Activated CD8-positive, alpha-beta memory T cell treated with anti-CD3 and anti-CD28 coated beads, Interleukin-2, amount 10 ng/mL, durations not matched to agents 7 days and 5 days (primary cell): ENCODE measurements at places on chromosomes 5 and 9. TPM values are rescaled to one million over a fixed set of nuclear protein-coding genes. Genes with fewer than 3 reads are reported as not detected.

- DNase-seq = no peak
Measured at GRCh38 chr5:175685701-175686350, 28.0 kb downstream of the HRH2 start.

GRCh38 chr5:141615991-141616720, 2.6 kb downstream of the DIAPH1 start:
- no peak for DNase-seq

DNA sequence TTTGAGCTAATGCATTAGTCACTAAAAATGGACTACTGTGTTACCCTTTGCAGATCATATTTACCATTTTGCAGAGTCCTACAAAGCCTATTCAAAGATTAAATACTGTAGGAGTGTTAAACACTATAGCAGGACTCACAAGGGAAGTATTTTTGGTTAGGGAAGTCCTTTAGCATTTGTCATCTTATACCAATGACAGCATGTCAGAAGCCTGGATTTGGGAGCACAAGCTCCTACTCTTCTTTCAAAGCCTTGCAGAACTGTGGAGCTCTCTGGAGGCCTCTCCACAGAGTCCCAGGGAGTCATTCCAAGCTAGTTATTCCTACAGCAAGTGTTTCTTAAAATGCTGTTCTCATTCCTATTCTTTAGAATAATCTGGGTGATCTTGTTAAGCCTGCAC, 288.8 kb downstream of the PIK3R1 start:
- DNase-seq = no peak

- DNase-seq = no peak
Measured at GRCh38 chr5:158874343-158874742, 225.4 kb downstream of the EBF1 start.

- DNase-seq = no peak
Measured at GRCh38 chr9:17843236-17843635, 264.4 kb downstream of the SH3GL2 start.

GRCh38 chr5:68375540-68375939, 160.0 kb downstream of the PIK3R1 start:
- DNase-seq = no peak

GRCh38 chr5:170486371-170486770, 17.4 kb upstream of the KCNIP1 start:
- no peak for DNase-seq

DNA sequence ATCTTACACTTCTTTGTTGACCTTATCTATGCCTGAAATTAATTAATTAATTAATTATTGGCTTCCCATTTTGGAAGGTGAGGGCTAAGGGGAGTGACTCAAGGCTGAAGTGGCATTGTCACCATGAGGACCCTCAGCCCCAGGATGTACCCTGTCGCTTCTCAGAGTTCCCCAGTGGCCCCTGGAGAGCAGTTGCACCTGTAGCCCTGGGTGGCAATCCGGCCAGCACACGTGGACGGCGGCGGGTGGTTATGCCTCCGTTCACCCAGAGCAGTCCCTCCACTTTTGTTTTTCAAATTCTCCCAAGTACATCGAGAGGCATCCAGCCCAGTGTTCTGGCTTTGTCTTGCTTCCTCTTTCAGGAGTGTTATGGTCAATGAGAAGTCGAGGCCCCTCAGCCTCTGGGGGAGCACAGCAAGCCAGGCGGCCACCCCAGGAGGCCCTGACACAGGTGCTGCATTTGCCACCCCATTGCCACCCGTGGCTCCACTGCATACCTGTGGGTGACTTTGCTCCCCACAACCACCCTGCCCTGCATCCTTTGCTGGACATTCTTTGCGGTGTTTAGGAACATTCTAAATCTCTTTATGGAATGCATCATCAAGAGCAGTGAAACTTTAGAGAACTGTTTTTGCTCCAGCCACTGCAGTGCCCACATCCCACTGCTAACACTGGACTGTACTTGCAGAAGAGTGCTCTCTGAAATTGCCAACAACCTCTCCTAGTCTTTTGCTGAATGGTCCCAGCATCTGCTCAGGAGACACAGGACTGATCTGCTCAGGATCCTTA, 11.5 kb upstream of the IRX2 start:
- no peak for DNase-seq

DNA sequence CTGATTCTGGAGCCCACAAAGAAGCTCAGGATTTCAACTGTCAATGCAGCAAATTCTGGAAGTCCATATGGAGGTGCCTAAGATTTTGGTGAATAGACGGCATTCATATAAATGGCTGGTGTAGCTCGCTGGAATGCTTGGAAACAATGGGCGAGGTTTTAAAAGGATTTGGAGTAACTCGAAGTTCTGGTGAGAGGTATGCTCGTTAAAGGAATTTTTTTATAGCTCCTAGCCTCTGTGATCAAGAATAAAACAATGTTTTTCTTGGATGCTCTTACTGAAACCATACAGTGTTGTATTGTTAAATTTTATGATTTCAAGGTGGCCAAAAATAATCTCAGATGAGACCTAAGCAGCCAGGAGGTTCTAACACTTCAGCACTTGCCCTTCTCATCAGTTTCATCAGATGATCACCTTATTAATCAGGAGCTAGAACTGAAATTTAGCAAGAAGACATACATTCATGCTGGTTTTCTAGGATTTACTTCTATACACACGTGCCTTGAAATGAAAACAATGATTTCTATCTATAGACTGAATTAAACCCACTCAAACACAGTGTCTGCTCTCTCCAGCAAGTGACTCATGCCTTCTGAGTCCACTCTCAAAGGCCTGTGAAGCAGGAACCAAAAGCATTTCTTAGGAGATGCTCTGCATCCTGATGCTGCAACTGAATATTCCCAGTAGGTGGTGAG, 79.2 kb downstream of the OTULIN start:
- no peak for DNase-seq

- no peak for DNase-seq
Measured at GRCh38 chr9:36597412-36598178, 24.9 kb downstream of the MELK start.

GRCh38 chr9:136086213-136086881, 8.7 kb downstream of the NACC2 start:
- no peak for DNase-seq

The KIF20A gene
- total RNA-seq = 64.3 TPM

The APC gene
- total RNA-seq = 26.2 TPM

The CWC27 gene
- total RNA-seq = 27.0 TPM

The IL13 gene
- 4.8 TPM for total RNA-seq

The GCNT4 gene
- total RNA-seq = 0.41 TPM

The SPINK4 gene
- not detected for total RNA-seq
